ENCODE measurements at places on chromosomes 3 and 15. TPM values are rescaled to one million over a fixed set of nuclear protein-coding genes. Genes with fewer than 3 reads are reported as not detected.

DNA sequence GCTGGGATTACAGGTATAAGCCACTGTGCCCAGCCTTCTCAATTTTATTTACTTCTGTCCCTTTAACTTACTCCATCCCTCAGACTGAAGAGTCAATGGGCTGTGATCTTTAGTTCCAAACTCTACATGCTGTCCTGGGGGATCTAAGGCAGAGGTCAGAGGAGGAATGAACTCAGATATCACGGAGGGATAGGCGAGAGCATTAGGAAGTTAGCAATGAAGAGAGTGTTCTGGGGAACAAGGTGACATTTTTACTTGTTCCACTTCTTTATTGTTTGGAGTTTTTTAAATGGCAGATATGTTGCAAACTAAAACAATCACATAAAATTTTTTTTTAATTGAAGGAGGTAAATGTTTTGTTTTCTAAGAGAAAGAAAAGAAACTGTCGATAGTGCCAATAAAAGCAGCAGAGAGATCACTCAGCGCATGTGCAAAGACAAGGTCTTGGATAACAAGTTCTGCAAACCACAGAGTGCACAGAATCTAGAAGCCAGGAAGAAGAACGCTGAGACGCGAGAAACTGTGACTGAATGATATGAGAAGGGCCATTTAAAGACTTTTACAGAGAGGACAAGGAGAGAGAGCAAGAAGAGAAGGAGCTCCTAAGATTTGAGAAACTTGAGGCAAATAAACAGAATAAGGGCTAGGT is 10.8 kb upstream of the CA12 start:
- H3K36me3 ChIP-seq: no peaks in the 10 kb centered on the region
- peaks cover 8% of the 10 kb centered on the region for H3K4me1 ChIP-seq
- no peak overlapping the region for H3K4me3 ChIP-seq
- DNase-seq: no peak

The LRRC31 gene
- not detected for total RNA-seq

The TMCO5A gene
- total RNA-seq: not detected

The DYNLT2B gene
- total RNA-seq: 11.3 TPM

The SLCO3A1 gene
- 9.4 TPM for total RNA-seq

DNA sequence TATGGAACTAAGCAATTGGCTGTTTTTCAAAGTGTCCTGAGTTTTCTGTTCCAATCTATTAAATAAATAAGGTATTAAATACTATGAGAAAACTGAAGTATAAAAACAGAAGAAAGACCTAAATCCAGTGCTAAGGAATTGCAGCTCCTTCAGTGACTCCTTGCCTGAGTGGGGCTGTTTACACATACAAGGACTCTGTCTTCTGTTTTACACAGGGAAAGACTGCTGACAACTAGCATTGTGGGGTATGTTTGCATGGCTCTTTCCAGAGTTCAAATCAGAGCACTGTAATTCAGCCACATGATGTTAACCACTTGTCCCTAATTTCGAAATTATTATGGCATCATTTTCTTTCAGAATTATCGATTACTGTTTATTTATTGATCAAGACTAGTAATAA is 31.3 kb upstream of the MEIS2 start:
- no peak for DNase-seq
- H3K36me3 ChIP-seq: no peaks in the 10 kb centered on the region
- no peaks in the 10 kb centered on the region for H3K27me3 ChIP-seq
- no peak overlapping the region for H3K27ac ChIP-seq
- H3K4me1 ChIP-seq: 0 out of 2 replicates have a peak, but pooled peaks cover 6% of the 10 kb centered on the region
- H3K4me3 ChIP-seq: no peak overlapping the region

The ASB14 gene
- not detected for total RNA-seq

DNA sequence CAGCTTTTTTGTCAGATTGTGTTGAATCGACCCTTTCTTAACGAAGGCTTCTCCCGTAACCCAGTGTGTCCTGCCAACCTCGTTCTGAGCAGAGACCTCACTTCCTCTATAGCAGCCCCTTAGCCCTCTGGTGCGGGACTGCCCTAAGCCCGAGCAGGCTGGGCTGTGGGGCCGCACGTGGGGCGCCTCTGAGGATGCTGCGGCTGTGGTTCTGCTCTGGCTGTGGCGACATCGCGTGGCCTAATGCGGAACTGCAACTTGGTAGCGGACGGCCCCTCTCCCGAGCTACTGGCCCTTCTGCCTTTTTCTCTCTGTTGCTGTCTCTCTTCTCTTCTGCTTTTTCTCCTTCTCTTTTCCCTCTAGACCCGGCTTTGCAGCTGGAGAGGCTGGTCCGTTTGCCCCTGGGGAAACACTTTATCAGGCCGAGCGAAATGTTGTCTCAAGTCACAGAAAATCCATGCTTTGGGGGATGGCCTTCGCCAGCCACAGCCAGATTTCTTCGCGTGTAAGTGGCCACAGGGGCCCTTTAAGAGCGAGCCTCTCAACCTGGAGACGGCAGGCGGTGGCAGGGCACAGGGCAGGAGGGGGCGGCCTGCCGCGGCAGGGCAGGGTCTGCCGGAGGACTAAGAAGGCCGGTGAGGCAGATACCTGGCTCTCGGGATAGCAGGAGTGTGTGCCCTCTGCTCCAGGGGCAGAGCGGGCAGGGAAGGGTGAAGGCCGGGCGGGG is 19.4 kb upstream of the KIF23 start:
- no peaks in the 10 kb centered on the region for H3K27me3 ChIP-seq
- H3K27ac ChIP-seq: no peak overlapping the region
- peak; percentile 92 for DNase-seq
- no peaks in the 10 kb centered on the region for H3K36me3 ChIP-seq

DNA sequence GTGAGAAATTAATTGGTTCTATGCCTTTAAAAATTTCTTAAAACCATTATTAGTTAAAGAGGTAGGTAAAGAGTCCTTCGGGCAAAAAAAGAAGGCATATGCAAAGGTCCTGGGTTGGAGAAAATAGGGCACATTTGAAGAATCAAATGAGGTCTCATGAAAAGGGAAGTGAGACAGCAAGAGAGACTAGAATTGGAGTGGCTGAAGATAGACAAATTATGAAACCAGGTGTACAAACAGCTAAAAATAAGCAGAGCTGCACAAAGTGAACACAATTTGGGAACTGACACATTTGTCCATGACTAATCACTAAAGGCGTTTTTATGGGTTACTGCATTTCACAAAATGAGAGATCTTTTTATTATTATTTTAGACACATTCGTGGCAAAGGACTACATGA is 581.2 kb downstream of the PYDC2 start:
- H3K4me3 ChIP-seq: no peak overlapping the region
- H3K27me3 ChIP-seq: no peaks in the 10 kb centered on the region
- H3K27ac ChIP-seq: no peak overlapping the region
- H3K4me1 ChIP-seq: peaks cover 25% of the 10 kb centered on the region

GRCh38 chr15:38084289-38084688 is 149.8 kb downstream of the TMCO5A start:
- H3K4me3 ChIP-seq: no peak overlapping the region
- H3K27ac ChIP-seq: no peak overlapping the region
- no peak for DNase-seq
- H3K36me3 ChIP-seq: no peaks in the 10 kb centered on the region
- H3K4me1 ChIP-seq: no peaks in the 10 kb centered on the region
